ENCODE measurements at places on chromosomes 1 and 21. TPM values are rescaled to one million over a fixed set of nuclear protein-coding genes. Genes with fewer than 3 reads are reported as not detected.

Gene ZNF648
- total RNA-seq = not detected

Gene TOR1AIP2
- total RNA-seq = 70.9 TPM

Gene CDCP2
- total RNA-seq = not detected

Gene CR1
- 27.6 TPM for total RNA-seq
